ENCODE measurements at places on chromosomes 13 and 19. TPM values are rescaled to one million over a fixed set of nuclear protein-coding genes. Genes with fewer than 3 reads are reported as not detected.

GRCh38 chr19:28549680-28550277 lies 663.2 kb downstream of the UQCRFS1 start:
- no peak for DNase-seq

DNA sequence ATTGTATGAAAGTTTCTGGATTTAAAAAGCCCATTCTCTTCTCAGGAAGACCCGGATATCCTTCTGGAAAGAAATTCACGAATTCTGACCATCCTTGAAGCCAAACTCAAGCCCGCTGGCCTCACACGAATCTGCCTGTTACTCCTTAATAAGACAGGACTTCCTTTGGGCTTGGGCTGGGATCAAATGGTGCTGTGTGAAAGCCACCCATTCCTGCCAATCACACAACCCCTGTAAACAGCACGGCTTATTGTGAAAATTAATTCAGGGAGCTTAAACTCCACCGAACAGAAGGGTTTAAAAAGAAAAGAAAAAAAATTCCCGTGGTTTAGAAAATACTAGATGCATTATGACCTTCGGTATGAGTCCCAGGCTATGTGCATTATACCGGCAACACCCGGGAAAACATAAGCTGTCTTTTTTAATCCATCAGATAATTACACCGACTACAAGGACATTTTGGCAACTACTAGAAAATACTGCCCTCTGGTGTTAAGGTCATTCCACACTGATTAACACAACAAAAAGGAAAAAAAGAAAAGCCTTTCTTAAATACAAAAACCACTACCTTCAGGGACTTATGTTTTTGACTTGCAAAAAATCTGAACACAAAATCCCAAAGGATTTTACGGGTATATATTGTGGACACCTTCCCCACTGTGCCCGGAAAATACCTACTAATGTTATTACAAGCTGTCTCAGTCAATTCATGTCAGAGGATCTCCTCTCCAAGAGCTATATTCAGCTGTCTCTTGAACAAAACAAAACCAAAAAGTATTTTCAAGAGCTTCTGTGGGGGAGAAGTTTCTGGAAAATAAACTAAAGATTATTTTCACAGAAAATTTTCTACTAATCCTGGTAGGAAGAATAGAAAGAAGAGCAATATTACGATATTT lies 76.0 kb upstream of the LSM14A start:
- DNase-seq = no peak

DNA sequence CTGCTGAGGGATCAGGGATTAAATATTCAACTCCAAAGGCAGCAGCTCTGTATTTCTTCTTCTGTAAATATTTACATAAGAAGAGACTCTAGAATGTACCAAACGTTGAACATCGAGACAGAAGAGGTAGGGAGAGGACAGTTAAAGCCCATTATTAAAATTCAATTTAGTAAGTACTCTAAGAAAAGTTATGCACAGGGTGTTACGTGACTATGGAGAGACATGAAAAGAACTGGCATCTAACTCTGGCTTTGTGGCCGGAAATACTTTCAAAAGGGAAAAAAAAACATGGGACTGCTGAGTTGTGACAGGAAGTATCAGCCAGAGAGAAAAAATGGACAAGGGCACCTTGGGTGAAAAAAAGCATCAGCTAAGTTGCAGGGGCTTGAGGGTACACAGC lies 36.7 kb downstream of the LNX2 start:
- no peak for DNase-seq

DNA sequence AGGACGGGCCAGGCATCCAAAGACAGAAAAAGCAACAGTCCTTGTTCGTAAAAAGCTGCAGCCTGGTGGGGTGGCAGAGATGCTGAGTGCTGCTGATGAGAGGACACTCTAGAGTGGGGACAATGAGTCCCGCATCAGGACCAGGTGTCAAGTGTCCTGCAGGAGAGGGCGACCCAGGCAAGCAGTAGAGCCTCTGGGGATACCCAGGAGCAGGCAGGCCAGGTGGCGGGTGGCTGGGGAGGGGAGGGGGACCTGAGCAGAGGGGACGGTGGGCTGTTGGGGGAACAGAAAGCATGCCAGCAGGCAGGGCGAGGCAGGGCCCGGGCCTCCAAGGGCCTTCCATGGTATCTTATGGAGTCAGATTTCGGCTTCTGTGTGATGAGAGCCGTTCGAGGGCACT lies 35.8 kb downstream of the GGACT start:
- DNase-seq = no peak

GRCh38 chr13:108948251-108948671 lies 318.9 kb downstream of the MYO16 start:
- no peak for DNase-seq

DNA sequence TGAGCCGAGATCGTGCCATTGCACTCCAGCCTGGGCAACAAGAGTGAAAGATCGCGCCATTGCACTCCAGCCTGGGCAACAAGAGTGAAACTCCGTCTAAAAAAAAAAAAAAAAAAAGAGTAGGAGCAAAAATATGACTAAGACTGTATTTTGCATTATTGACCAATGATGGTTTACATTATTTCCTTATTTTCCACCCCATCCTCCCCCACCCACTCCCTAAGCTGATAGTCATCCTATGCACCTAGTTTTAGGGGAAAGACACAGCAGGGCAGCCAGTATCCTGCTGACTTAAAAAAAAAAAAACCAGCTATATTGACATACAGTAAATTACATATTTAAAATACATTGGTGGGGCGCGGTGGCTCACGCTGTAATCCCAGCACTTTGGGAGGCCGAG lies 25.1 kb downstream of the VAV1 start:
- DNase-seq = no peak

GRCh38 chr19:30228113-30228834 lies 143.9 kb upstream of the ZNF536 start:
- no peak for DNase-seq

DNA sequence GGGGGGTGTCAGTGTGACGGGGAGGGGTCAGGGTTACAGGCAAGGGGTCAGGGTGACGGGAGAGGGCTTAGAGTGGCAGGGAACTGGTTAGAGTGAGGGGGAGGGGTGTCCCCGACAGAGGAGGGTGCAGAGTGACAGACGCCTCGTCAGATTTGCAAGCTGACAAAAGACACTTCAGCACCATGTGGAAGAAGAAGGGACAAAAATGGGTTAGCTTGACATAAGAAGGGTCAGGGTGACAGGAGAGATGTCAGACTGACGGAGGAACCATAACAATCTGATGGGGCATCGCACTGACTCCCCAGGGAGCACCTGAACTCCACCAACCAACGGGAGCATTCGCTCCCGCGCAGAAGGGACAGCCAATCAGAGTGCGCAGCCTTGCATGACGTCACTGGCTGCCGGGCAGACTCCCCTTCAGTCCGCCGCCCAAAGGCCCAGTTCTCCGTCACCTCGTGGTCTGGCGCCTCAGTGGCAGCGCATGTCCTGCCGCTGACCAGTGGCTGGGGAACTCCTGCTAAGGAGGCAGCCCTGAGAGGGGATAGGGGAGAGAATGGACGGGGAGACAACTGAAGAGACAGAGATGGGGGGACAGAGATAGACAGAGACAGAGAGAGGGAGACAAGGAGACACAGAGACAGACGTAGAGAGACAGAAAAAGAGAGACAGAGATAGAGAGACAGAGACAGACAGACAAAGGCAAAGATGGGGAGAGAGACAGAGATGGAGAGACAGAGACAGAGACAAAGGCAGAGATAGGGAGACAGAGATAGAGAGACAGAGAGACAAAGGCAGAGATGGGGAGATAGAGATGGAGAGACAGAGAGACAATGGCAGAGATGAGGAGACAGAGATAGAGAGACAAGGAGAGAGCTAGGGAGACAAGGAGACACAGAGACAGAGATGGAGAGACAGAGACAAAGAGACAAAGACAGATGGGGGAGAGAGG lies 30.2 kb downstream of the C19orf81 start:
- DNase-seq = peak; percentile 77

- no peak for DNase-seq
Measured at GRCh38 chr19:42360787-42361544, 29.1 kb downstream of the CNFN start.

DNA sequence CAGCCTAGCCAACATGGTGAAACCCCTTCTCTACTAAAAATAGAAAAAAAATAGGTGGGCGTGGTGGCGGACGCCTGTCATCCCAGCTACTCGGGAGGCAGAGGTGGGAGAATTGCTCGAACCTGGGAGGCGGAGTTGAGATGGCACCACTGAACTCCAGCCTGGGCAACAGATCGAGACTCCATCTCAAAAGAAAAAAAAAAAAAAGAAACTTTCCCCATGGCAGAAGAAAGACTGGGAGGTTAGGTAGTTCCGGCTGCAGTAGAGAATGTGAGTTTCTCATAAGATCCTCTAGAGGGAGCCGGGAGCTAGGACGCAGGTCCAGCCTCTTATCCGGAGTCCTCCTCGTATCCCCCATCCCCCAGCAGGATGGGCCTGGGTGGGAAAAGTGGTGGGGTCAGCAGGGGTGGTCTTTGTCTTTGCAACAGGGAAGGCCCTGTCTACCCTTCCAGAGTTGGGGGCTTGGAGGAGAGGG lies 13.2 kb upstream of the CREB3L3 start:
- no peak for DNase-seq

DNA sequence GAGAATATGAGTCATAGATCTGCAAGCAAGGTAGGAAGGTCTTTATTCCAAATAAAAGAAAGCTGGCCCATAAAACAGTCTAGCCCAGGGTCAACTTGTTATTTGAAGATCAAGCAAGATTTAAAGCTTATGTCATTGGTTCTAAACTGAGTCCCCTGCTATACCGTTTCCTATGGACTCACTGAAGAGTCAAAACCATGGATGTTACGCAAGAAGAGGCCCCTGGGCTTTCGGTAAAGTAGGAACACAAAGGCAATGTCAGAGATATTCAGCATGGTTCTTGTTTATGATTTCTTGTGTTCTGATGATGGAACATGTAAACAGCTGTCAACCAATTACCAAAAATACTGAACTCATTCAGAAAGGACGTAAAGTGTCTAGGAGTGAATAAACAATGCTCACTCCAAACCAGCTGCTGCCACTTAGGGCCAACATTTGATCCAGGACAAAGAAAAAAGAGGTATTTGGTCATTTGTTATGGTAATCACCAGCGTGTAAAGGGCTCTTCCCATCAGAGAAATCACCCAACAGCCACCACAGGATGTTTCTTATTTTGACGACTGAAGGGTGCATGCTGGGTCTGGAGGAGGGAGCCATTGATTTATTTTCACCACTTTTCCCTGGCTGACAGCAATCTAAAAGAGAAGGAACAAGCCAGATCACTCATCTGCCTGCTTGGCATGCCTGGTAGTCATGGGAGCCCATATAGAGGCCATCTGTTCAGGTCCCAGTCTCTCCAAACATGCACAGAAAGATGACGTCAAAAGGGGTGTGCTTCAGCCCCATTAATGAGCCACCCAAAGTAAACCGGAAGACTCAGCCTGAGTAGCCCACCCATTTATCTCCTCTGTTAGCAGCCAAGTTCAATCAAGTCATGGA lies 68.3 kb downstream of the FGF14 start:
- DNase-seq = no peak

DNA sequence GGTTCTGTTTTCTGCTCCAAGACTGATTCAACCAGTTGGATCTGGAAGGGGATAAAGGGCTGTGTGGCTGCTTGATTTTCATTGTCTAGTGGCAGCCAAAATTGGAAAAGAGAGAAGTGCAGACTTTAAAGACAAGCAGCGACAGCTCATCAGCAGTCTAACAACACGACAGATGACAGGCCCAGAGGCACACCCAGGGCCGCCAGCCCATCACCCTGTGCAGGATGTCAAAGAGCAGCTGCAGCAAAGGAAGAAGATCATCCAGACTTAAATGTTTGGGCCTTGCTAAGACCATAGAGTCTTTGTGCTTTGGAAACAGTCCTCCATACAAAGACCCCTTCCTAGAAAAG lies 421.0 kb upstream of the KLF12 start:
- no peak for DNase-seq

DNA sequence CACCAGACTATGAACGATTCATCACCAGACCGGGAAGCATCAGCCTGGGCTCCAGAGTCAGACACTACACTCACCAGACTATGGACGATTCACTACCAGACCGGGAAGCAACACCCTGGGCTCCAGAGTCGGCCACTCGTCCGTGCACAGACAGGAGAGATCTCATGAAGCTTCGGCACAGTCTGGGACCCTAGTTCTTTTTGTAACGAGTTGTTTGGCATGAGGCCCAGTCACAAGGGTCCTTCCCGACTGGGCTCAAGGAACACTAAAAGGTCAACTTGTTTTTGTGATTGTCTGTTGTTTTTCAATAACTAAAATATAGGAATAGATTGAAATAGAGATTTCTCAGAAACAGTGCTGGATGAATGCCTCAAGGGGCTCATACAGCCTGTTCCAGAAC lies 1141.6 kb upstream of the MIR17HG start:
- DNase-seq = no peak

DNA sequence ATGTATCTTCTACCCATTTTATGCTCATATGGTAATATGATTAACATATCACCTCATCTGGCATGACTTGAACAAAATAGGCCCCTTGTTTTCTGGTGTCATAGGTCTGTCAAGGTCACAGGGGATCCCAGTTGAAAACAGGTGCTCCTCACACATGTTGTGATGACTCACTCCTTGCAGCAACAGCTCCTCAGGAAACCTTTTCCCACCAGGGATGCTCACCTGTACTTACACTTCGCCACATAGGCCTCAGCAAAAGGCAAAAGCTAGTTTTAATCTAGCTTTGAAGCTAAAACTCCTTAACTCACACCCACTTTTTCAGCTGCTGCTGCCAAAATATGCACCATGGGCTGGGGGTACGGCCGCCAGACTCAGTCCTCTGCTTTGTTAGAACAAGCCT lies 110.0 kb upstream of the SOX21 start:
- no peak for DNase-seq

DNA sequence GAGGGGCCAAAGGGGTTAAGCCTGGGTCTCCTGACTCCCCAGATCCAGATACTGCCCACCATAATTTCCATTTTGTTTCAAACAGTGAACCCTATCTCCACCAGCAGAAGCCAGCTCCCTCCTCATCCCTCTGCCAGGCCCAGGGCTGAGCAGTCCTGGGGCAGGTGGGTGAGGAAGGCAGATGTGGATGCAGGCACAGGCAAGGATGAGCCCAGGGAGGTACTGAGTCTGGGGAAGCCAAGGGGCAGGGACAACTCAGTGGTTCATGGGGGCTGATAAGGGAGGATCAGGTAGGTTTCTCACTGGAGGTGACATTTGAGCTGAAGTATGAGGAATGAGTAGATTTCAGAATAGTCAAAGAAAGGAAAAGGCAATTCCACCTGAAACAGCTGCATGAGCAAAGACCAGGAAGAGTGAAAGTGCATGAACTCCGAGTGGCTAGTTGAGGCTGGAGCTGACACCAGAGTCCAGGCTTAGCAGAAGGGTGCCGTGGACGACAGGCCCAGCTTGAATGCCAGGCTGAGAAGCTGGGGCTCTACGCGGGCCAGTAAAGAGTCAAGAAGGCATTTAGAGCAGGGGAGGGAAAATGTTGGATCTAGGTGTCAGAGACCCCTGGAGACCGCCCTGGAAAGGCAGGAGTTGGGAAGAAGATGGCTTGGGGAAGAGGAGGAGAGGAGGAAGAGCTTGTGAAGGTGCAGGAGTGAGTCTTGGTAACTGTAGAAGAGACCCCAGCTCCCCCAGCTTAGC lies 10.3 kb downstream of the CIC start:
- no peak for DNase-seq

GRCh38 chr19:30154410-30154809 lies 212.4 kb downstream of the URI1 start:
- no peak for DNase-seq

RNF225 gene
- total RNA-seq = not detected

MAP1S gene
- total RNA-seq = 15.4 TPM

HCST gene
- total RNA-seq = 3.5 TPM

All from breast epithelium (tissue), 4 donors.